ENCODE measurements at places on chromosomes 1 and 21.

GRCh38 chr1:221801773-221802516 is 60.1 kb upstream of the DUSP10 start:
- no peak for DNase-seq

DNA sequence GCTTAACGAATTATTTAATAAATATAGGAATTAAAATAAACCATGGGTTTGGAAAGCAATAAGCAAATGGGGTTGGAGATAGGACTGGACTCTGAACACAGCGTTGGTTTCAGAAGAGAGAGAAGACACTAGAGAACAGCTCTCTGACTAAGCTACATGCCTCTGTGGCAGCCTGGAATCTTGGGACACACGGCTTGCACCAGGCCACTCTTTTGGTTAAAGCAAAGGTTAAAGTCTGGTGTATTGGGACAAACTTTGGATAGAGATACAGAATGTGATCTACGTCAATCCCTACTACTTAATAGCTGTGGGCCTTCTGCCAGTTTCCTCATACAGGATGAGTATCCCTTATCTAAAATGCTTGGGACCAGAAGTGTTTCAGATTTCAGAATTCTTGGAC is 49.7 kb upstream of the HSD17B7 start:
- DNase-seq: no peak

- no peak for DNase-seq
These were observed 149.3 kb downstream of the ADGRL2 start for GRCh38 chr1:81950037-81950436.

- no peak for DNase-seq
These were observed 164.9 kb upstream of the PKN2 start for GRCh38 chr1:88519156-88519555.

- no peak for DNase-seq
These were observed 25.7 kb upstream of the C1orf105 start for GRCh38 chr1:172394811-172395210.

DNA sequence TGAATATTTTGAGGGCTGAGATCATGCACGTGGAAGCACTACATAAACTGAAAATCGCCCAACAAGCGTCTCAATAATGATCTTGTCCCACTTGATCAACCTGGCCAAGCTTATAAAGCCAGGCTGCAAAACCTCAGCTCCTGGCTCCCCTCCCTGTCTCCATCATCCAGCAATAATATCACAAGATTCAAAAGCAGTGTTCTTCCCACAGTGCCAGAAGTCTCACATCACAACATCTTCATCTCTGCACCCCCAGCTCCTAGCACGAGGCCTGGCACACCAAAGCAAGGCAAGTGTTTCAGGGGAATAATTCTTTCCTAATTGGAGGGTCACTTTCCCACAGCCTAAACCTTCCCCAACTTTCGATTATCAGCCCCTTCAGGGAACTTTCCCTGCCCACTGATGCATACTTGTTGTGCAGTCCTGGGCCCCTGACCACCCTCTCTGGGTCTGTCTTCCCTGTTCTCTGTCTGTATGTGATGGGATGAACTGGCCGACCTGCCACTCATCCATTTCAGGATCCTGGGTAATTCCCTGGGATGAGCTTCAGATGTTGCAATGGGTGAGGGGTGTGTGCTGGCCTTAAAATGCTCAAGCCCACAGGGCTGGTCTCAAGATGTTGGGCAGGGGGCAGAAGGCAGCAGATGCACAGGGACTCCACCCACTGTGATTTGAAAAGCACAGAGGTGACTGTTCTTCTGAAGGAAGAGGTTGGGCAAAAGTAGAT is 129.0 kb downstream of the DMRTB1 start:
- DNase-seq: no peak

DNA sequence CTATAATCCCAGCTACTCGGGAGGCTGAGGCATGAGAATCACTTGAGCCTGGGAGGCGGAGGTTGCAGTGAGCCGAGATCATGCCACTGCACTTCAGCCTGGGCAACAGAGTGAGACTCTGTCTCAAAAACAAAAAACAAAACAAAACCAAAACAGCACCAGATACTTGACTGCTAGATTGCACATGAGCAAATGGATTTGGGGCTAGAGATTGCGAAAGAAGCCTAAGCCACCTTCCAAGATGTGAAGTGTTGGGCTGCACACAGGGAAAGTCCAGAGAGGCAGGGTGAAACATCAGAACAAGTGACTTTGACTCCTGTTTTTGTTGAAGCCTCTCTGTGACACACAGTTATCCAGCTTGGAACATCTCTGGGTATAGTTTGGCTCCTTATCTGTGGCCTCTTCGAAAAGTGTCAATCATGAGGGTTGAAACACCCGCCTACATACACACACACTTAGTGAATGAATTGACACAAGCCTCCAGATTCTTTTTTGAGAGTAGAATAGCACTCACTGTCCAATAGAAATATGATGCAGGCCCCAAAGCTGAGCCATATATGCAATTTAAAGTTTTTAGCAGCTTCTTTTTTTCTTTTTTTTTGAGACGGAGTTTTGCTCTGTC is 34.2 kb upstream of the GPR137B start:
- no peak for DNase-seq

GRCh38 chr1:23628951-23629387 is 62.6 kb upstream of the RPL11 start:
- DNase-seq: peak; percentile 72

DNA sequence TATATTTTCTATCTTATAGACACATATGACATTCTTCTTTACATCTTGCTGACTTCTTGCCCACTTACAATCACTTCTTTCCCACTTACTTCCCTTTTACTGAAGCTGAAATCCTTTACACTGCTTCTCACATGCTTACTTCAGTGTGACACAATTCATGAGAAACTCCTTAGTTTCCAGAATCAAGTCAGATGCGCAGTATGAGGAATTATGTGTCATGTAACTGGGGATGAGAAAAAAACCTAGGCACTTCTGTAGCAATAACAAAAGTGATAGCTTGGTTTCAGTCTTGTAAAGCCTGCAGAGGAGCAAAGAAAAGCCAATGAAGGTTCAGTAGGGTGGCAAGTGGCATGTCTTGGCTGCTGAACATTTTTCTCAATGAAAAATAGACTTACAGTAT is 566.2 kb upstream of the RGS18 start:
- DNase-seq: no peak

- DNase-seq: no peak
These were observed 2.3 kb downstream of the KRTCAP2 start for GRCh38 chr1:155170806-155171205.

DNA sequence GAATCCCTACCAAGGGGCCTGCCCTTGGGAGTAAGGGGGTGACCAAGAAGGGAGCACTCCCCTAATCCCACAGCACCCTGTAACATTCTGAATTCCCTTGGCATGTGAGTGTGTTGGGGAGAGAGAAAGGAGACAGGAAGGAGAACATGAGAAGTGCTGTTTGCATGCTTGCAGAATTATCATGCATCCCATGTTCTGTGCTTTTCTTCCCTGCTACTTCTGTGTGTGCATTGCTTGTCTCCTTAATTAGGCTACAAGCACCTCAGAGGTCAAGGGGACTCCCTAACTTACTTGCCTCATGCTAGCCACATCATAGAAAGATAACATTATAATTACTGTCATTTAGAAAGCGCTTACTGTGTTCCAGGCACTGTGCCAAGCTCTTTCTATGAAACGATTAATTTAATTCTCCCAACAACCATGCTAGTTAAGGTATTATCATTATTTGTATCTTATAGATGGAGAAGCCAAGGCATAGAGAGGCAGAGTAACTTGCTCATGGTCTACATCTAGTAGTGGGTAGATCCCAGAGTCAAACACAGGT is 11.1 kb downstream of the NOS1AP start:
- no peak for DNase-seq

DNA sequence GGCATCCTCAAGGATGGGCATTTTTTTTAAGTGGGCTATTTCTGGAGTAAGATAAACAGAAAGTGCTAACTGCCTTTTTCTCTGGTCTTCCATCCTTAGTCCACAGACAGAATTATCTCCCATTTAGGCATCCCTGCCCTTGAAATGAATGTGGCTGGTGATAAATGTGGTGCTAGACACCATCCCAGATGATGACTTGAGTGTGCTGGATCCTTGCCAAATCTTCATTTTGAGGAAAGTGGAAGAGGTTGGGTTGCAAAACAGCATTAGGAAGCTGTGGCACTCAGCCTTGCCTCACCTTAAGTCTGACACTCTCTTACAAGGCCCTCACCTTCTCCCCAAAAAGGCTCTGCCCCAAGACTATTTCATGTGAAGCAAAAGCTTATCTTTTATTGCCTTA is 19.2 kb downstream of the MAB21L3 start:
- DNase-seq: no peak

DNA sequence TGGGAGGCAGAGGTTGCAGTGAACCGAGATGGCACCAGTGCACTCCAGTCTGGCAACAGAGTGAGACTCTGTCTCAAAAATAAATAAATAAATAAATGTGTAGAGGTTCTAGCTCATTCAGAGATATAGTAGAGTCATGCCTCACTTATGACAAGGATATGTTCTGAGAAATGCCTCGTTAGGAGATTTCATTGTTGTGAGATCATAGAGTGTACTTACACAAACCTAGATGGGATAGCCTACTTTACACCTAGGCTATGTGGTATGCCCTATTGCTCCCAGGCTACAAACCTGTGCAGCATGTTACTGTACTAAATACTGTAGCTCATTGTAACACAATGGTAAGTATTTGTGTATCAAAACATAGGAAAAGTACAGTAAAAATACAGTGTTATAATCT is 155.3 kb upstream of the JUN start:
- DNase-seq: no peak

DNA sequence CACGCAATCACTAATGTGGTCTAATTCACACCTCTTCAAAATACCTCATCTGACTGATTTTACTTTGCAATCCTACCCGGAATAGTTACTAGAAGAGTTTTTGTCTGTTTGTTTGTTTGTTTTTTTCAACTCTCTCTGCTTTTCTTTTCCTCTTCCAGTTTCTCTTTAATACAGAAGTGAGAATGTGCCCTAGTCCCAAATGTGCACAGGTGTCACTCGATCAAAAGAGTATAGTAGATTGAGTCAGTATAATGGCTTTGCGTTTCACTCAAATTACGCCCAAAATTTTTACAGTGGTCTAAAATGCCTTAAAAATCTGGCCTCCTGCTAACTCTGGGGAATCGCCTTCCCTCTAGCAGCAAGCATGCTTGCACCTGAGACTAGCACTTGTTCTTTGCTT is 1536.8 kb downstream of the KCNT2 start:
- DNase-seq: no peak

DNA sequence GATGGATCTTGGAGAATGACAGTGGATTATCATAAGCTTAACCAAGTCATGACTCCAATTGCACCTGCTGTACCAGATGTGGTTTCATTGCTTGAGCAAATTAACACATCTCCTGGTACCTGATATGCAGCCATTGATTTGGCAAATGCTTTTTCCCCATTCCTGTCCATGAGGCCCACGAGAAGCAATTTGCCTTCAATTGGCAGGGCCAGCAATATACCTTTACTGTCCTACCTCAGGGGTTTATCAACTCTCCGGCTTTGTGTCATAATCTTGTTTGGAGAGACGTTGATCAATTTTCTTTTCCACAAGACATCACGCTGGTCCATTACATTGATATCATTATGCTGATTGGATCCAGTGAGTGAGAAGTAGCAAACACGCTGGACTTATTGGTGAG is 20.1 kb downstream of the ZNF691 start:
- no peak for DNase-seq

- no peak for DNase-seq
These were observed 5.1 kb downstream of the FNDC7 start for GRCh38 chr1:108717774-108718316.

- DNase-seq: peak; percentile 18
These were observed 56.5 kb downstream of the CD46 start for GRCh38 chr1:207808322-207808705.

GRCh38 chr1:211752951-211753486 is 77.5 kb downstream of the LPGAT1 start:
- no peak for DNase-seq

- no peak for DNase-seq
These were observed 10.0 kb downstream of the ZNF672 start for GRCh38 chr1:248847956-248848561.

DNA sequence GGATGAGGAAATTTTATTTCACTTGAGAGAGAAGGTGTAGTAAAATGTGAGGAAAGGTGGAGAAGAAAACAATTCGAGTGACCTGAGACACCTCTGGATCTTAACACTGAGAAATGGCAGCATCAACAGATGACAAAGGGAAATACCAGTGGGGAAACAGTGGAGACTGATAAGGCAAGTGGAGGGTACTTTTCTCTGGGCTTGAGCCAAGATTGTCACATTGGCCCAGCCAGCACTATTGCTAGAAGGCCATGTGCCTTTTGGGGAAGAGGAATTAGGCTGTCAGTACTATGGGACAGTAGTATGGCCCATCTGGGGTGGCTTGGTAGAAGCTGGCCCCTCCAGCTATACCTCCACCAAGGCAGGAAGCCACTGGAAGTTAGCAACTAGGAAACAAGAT is 8.4 kb downstream of the SYPL2 start:
- no peak for DNase-seq

DNA sequence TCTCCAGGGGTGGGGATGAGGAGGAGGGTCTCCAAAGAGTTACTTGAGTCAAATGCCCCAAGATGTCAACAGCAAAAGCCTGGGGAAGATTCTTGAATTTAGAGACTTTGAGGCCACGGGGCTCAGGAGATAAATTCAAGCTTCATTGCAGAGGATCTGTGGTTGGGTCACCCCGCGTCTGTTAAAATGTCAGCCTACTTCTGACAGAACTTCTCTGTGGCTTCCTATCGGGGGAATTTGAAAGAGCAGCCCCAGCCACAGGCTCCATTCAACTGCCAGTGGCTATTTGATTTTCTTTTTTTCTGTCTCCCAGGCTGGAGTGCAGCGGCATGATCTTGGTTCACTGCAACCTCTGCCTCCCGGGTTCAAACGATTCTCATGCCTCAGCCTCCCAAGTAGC is 62.5 kb upstream of the EFHD2 start:
- no peak for DNase-seq

DNA sequence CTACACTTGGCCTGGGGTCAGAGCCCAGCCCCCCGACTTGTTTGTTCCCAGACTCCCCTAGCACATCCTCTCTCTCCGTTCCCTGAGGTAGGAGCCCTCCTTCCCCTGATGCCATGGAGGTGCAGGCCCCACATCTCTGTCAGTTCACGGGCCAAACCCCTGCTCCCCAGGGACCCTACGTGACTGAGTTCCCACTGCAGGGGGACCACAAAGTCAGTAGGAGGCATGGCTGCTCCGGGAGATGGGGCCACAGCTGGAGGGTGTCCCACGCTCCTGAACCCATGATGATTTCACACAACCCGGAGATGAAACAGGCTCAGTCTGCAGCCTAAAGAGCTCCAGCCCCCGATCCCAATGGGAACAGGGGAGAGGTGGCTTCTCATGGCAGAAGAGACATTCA is 272.2 kb downstream of the NPHP4 start:
- no peak for DNase-seq

DNA sequence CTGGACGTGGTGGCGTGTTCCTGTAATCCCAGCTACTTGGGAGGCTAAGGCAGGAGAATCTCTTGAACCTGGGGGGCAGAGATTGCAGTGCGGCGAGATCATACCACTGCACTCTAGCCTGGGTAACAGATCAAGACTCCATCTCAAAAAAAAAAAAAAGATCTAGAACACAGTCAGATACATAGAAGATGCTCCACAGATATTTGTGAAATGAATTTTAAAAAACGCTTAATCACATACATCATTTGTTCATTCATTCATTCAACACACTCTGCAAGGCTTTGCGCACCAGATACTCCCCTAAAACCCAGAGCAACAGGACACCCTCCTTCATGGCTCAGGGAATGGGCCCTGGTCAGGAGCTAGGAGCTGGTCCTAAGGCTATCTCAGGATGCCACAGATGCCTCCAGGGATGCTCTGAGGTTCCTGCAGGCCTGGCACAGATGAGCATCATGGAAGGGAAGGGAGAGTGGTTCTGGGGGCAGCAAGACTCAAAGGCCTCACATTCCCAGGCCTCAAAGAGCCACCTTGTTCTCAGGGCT is 6.4 kb downstream of the HSPG2 start:
- DNase-seq: no peak

GRCh38 chr1:87203904-87204303 is 124.8 kb upstream of the LMO4 start:
- DNase-seq: no peak
